T-helper 22 cell (primary cell): ENCODE measurements at places on chromosomes 5 and 9.

- DNase-seq = no peak
Measured at GRCh38 chr5:135007305-135007704, 26.7 kb downstream of the PITX1 start.

DNA sequence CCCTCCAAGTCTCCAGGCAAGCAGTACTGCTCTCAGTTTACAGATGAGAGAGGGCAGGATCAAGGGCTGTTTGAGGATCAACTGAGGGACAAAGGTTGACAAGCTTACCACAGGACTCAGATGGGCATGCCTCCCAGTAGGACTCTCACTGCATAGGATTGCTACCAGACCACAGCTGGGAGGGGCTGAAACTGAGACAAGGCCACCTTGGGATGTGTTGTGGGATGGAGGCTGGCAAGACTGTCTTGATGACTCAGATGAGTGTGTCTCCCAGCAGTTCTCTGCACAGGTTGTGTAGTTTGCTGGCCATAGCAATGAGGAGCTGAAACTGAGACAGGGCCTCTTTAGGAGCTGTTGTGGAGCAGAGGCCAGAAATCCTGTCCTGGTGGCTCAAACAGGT is 222.2 kb upstream of the IRX1 start:
- DNase-seq = no peak

GRCh38 chr5:149961186-149961685 is 678 bp downstream of the SLC26A2 start:
- no peak for DNase-seq

- no peak for DNase-seq
Measured at GRCh38 chr9:6197330-6197729, 18.3 kb upstream of the IL33 start.

DNA sequence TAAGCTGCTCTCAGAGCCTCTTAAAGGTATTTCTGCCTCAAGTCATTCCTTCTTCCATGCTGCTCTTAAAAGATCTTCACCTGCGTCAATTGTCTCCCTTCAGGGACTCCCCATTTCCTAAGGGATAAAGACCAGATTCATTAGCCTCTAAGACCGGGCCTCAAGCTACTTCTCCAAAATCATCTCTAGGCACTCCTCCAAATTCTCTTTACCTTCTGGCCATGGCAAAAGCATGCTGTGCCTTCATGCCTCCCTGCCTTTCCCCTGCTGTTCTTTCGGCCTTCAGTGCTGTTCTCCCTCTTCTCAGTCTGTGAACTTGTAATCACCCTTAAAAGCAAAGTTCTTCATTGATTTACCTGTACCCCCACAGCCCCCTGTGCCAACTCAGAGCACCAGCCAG is 4.4 kb downstream of the TMOD1 start:
- no peak for DNase-seq

GRCh38 chr5:63916786-63917185 is 45.5 kb downstream of the HTR1A start:
- no peak for DNase-seq

- no peak for DNase-seq
Measured at GRCh38 chr5:150429410-150429873, 16.7 kb upstream of the CD74 start.

- no peak for DNase-seq
Measured at GRCh38 chr5:900781-901180, 8.1 kb downstream of the TRIP13 start.

DNA sequence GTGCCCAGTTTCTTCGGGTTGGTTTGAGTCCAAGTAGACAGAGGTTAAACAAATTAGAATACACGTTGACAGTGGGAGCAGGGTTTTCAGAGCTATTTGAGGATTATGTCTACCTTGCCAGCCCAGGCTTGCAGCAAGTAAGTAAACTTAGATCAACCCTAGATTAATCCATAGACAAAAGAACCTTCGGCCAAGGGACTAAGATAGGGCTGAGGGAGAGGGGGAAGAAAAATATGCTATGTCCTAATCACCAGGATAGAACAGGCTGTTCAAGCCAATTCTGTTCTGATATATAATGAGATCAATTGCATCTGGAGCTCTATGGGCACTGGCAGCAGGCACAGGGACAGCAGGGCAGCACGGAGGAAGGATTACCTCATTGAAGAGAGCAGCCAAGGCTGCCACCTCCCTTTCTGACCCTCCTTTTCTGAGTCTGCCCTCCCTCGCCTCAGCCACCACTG is 377.7 kb downstream of the PIK3R1 start:
- DNase-seq = no peak

DNA sequence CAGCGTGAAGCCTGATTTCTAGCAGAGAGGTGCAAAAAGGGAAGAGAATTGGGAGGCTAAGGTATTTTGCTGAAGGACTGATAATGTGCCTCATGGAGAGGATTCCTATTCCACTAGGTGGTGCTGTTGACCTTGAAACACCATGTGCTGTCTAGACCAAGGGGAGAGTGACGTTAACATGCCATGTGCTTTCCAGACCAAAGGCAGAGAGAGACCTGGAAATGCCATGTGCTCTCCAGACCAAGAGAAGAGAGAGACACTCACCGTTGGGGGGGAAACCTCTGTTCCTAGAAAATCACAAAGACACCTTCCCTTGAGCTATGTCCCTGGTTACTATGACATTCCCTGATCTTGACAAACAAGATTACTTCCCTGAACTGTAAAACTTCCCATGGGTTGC is 286.0 kb upstream of the TUSC1 start:
- DNase-seq = no peak

- no peak for DNase-seq
Measured at GRCh38 chr9:105390871-105391270, 57.0 kb upstream of the FSD1L start.

DNA sequence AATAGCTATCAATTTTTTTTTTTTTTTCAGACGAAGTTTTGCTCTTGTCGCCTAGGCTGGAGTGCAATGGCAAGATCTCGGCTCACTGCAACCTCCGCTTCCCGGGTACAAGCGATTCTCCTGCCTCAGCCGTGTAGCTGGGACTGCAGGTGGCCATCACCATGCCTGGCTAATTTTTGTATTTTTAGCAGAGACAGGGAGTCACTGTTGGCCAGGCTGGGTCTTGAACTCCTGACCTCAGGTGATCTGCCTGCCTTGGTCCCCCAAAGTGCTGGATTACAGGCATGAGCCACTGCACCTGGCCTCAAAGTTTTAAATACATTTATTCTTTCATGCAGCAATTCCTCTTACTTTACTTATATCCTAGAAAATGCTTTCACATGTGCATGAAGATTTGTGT is 17.6 kb downstream of the TRIM14 start:
- DNase-seq = no peak

- DNase-seq = no peak
Measured at GRCh38 chr9:107620236-107620635, 130.7 kb upstream of the KLF4 start.

GRCh38 chr5:17061973-17062470 is 125.9 kb upstream of the MYO10 start:
- DNase-seq = no peak

DNA sequence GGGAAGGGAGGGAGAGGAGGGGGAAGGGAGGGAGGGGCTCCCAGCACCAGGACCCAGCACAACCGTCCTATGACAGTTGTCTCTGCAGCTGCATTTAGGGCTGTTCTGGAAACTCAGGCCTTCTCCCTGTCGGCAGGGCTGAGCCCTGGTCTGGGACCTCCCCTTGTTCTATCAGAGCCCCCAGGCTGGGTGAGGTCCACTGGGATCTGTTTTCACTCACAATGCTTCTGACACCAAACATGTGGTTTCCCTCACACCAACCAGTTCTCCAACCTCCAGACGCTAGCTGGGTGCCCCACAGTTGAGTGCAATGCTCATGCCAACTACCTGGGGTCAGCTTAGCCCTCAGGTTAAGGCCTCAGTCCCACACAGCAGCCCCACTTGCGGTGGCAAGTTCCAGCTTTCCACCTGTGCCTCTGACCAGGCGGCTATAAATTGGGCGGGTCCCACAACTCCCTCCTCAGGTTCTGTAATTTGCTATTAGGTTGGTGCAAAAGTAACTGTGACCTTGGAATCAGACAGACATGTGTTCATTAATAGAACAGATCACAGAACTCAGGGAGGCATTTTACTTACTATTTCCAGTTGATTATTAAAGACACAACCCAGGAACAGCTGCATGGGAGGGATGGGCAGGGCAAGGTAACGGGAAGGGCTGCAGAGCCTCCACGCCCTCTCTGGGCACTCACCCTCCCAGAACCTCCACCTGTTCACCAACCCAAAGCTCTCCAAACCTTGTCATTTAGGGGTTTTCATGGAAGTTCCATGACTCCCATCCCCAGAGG is 13.5 kb downstream of the ADAMTS2 start:
- no peak for DNase-seq
